ENCODE measurements at places on chromosomes 4 and X. TPM values are rescaled to one million over a fixed set of nuclear protein-coding genes. Genes with fewer than 3 reads are reported as not detected.

GRCh38 chrX:106702636-106703035 is 23.9 kb upstream of the RNF128 start:
- DNase-seq = no peak

DNA sequence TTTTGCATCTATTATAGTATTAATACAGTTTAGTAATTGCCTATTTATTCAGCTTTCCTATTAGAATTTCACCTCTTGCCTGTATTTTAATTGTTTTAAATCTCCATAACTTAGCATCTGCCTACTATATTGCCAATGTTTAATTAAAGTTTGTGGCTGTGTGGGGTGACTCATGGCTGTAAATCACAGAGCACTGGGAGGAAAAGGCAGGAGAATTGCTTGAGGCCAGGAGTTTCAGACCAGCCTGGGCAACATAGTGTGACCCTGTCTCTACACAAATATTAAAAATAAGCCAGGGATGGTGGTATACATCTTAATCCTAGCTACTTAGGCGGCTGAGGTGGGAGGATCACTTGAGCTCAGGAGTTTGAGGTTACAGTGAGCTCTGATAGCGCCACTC is 14.5 kb upstream of the CCSER1 start:
- DNase-seq = no peak

GRCh38 chrX:24610516-24610915 is 36.6 kb downstream of the PCYT1B start:
- DNase-seq = no peak

- no peak for DNase-seq
Observed at GRCh38 chr4:39933671-39934590, 43.8 kb downstream of the PDS5A start.

- no peak for DNase-seq
Observed at GRCh38 chr4:103074744-103075434, 1.7 kb downstream of the SLC9B2 start.

- no peak for DNase-seq
Observed at GRCh38 chr4:69490271-69490670, 5.4 kb downstream of the UGT2B4 start.

The DUX4 gene
- total RNA-seq = not detected
